Kidney capillary endothelial cell (primary cell): ENCODE measurements at places on chromosomes 16 and 17.
A peak's percentile ranks its signal among the peaks of the same experiment; 100 is the strongest.

GRCh38 chr16:9555051-9555450 lies 463.6 kb downstream of the HAPSTR1 start:
- no peak for DNase-seq

- DNase-seq = no peak
Observed at GRCh38 chr17:72609501-72609900, 483.0 kb downstream of the SLC39A11 start.

- no peak for DNase-seq
Observed at GRCh38 chr16:10519929-10520868, 60.2 kb downstream of the EMP2 start.

- DNase-seq = no peak
Observed at GRCh38 chr16:70612931-70613330, 33.4 kb upstream of the IL34 start.

DNA sequence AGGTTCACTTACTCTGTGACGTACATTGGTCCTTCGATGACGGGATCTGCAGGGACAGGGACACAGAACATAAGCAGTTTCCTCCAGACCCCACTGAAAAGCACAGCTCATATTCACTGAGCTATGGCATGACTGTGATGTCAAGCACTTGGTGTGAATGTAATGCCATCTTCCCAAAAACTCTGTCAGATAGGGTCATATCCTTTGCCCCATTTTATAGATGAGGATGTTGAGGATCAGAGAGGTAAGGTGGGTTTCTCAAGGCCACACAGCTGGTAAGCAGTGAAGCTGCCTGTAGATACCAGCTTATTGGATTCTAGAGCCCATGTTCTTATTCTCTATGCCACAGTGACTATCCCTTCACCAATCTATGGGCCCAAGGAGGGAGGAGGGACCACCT lies 2.5 kb downstream of the ERN2 start:
- no peak for DNase-seq

DNA sequence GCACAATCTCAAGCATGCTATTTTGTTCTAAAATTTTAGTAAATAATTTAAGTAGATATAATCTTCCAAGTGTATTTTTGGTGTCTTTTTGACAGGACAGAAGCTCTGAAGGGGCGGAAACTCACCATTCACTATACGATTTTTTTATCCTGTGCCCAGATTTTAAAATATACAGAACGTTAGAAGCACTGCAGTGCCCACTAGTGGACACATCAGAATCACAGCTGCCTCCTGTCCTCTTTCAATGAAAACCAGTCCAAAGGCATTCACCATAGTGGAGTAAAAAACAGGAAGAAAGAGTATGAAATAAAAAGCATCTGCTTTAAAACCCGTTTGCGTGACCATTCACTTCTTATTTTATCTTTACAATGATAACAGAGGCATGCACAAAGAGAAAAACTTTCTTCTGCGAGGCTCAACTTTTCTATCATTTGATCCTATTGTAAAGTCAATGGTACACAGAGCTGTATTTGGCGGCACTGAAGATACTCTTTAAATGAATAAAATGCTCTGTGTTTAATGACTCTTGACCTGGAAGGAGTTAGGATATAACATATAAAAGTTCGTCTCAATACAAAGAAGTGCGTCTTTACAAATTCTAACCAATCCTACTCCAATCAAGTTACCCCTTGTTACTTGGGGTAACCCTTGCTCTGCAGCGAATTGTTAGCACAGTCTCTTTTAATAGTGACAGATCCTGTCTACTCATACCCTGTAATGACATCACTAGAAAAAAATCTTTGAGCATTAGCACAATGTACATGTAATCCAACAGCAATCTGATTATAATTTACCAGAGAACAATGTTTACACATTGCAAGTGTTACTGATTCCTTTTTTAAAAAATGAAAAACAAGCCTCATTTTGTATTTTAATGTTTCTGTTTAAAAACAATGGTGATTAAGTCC lies 339.8 kb upstream of the PSMD7 start:
- peak; percentile 55 for DNase-seq

DNA sequence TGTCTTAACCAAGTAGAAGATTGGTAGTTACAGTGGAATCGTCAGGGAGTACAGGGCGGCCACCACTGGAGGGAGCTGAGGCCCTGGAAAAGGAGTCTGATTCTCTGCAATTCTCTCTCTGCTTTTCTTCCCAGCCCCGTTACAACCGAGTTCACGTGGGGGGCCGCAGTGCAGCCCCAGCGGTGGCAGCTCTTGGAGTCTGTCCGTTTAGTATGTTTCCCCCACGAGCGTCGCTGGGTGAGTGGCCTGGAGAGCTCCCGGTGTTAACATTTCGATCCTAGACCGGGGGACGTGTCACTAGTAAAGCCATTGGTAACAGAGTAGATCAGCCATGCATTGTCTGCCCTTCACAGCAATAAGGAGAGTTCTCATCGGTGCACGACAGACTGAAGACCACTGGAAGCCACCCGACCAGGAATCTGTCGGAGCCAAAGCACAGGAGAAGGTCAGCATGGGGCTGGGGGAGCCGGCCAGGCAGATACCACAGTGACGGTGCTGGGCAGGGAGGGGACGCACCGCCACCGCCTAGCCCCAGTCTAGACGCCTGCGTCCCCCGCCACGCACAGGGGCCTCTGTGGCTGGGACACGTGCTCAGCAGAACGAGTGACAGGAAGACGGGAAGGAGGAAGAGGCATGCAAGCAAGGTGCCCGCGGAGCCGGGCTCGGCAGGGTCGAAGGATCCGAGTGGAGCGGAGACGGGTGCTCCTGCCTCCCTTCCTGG lies 15.7 kb downstream of the SLC16A3 start:
- DNase-seq = no peak

DNA sequence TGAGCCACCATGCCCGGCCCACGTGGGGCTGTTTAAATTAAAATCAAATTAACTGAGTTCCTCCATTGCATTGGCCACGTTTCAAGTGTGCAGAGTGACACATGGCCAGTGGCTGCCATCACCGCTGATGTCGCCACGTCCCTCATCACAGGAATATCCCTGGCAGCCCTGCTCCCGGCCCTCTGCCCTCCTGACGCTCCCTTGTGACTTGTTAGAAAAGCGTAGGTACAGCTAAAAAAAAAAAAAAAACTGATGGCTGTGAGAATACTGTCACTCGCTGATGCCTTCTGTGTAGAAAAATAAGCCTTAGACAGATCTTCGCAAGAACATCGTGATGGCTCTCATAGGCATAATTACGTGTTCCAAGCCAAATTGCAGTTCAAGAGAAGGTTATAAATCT lies 21.7 kb downstream of the CARHSP1 start:
- DNase-seq = no peak

- DNase-seq = peak; percentile 96
Observed at GRCh38 chr17:6823011-6823442, 8.5 kb downstream of the TEKT1 start.

DNA sequence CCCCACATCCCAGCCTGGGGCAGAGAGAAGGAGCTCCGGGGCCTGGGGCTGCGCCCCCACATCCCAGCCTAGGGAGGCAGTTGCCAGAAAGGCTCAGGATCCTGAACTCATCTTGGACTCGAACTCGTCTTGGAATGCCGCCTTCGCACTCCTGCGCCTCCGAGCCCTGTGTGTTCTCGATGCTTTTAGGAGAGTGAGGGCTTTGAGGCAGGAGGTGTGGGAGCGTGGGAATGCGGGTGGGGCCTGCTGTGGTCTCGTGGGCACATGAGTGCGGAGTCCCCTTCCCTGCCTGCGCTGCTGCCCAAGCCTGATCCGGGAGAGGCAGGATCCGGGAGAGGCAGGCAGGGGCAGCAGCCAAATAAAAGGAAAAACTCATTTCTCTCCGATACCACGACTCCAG lies 1.2 kb downstream of the BHLHA9 start:
- no peak for DNase-seq

- peak; percentile 54 for DNase-seq
Observed at GRCh38 chr16:66728117-66728787, 23.2 kb downstream of the DYNC1LI2 start.

- DNase-seq = no peak
Observed at GRCh38 chr16:51455398-51455797, 304.3 kb upstream of the SALL1 start.

DNA sequence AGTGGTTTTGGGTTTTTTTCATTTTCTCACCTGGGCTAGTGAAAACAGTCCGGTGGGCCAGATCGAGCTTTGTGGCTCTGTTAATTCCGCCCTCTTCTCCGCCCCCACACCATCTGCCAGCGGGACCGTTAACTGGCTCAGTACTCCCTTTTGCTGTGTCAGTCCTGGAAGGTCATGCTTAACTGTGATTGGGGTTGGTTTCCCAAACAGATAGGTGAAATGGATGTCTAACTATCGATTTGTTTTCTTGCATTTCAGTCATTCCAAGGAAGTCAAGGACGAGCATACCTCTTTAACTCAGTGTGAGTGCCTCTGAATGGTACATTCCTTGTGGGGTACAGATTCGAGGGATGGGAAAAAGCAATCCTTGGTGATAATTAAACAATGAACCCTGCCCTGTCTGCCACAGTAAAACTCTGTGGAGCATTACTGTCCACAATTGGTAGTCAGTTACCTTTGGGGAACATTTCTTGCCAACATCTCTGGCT lies 56.7 kb downstream of the YPEL2 start:
- no peak for DNase-seq

GRCh38 chr17:28853295-28853694 lies 1.5 kb upstream of the ERAL1 start:
- DNase-seq = no peak

DNA sequence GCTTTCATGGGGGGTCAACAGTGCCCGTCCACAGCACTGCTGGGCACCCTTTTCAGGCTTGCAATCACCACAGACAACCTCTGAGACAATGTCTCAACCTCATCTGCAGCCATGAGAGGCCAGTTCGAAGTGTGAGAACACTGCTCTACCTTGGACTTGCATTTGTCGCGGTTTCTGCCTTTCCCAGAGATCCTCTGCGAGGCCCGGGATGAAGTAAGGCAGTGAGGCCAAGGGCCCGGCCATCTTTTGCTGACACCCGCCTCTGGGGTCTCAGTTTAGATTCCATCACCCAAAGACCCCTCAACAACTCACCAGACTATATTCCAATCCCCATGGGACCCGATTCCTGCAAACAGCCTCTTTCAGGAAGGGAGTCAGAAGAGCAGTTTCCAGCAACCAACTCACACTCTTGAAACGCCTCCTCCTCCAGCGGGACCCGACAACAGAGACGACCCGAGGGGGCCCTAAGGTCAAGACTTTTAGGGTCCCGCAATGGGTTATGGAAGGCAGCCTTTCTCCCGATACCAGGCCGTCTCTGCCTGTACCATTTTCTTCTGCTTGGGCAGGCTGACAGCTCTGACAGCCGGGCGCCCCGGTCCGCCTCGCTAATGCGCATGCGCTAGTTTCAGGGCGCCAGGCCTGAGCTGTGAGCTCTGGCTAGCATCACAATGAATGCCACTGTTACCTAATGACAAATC lies 576.0 kb downstream of the KCNJ18 start:
- DNase-seq = no peak

DNA sequence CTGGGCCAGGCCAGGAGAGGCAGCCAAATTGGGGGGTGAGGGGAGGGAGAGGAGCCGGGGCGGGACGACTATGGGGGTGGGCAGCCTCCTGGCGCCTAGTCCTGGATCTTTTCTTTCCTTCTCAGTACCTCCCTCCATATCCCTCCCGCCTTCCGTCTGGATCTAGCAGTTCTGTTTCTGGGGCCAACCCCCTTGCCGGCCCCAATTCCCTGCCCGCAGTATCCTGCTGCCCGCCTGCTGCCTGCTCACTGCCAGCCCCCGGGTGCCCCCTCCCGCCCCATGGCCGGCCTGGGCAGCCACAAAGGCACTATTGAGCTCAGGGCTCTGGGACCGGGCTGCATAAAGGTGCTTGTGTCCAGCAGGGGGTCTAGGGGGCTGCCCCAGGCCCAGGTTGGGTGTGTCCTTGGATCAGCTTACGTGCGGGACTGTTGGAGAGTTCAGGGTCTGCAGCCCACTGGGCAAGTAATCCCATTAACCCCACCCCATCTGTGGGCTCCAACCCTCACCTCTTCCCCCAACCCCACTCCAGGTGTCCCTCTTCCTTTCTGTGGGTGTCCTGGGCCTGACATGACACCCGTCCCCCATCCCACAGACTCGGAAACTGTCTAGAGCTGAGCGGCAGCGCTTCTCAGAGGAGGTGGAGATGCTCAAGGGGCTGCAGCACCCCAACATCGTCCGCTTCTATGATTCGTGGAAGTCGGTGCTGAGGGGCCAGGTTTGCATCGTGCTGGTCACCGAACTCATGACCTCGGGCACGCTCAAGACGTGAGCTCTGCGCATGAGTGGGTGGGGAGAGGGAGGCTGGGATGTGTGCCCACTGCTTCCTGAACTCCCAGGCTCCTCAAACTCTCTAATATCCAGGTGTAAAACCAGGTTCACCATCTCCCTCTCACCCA lies 2.0 kb downstream of the WNK4 start:
- DNase-seq = no peak

- DNase-seq = no peak
Observed at GRCh38 chr17:76410328-76410965, 26.0 kb downstream of the SPHK1 start.

GRCh38 chr17:17381446-17382064 lies 78.4 kb downstream of the NT5M start:
- no peak for DNase-seq

DNA sequence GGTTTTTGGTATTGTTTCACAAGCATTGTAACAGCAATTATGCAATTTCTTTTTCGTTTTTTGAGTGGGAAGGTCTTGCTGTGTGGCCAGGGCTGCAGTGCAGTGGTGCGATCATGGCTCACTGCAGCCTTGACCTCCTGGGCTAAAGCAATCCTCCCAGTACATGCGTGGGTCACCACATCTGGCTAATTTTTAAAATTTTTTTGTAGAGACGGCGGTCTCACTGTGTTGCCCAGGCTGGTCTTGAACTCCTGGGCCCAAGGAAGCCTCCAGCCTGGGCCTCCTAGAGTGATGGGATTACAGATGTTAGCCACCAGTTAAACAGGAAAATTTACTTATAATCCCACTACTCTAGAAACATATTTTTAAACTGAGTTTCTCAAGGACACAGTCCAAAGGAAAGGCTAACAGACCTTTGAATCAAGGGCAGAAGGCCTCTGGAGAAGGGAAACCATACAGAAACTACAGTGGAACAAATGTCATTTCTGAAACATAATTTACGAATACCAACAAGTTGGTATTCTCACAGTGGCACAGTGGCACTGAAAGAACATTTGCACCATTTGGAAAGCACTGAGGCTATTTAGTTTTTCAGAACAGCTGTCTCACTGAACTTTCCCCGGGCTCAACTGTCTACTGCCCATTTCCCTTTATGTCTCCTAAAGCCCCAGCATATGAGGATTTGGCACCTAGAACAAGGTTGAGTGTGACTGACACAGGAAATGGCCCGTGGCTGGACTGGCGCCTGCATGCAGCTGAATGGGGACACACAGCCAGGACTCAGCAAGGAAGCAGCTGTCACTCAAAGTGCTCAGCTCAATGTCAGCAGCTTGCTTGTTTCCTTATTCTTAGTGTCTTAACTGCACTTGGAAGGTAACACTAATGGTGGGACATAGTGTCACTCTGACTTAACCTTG lies 2.8 kb upstream of the PRKAR1A start:
- peak; percentile 93 for DNase-seq

- no peak for DNase-seq
Observed at GRCh38 chr17:65867014-65867413, 305.6 kb upstream of the AXIN2 start.

DNA sequence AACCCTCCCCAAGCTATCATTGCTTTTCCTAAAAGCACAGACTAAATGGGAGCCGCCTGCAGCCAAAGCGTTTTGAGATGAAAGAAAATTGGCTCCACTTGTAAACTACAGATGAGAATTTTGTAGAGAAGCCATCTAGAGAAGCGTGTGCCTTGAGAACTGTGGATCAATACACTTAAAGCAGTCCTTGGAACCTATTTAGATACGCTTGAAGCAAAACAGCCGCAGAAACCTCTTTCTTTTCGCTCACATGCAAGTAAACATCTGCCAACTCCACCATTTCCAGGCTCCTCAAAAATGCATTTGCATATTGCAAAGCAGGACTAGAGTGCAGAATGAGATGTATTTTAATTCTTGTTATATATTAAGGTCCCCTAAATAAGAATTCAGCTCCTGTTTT lies 13.1 kb downstream of the KIAA0513 start:
- no peak for DNase-seq
